ENCODE measurements at places on chromosomes 7 and 10.

GRCh38 chr7:157714166-157715070 lies 377.6 kb downstream of the DNAJB6 start:
- no peak for DNase-seq

GRCh38 chr10:22017283-22018020 lies 13.9 kb upstream of the DNAJC1 start:
- no peak for DNase-seq

DNA sequence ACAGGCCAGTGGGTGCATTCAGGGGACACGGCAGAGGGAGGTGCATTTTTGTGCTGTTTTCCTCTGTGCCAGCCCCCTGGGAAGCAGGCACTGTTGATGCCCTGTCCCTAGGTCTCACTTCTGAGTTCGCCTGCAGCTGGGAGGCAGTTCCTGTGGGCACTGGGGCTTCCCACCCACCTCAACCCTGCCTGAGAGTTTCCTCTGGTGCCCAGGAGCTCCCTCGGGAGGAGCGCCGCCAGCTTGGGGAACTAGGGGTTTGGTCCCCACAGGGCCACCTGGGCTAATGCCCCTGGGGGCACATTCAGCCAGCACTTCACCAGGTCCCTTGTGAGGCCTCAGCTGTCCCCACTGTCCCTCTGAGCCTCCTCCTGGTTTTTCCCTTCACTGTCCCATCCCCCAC lies 178.2 kb upstream of the RHEB start:
- no peak for DNase-seq

DNA sequence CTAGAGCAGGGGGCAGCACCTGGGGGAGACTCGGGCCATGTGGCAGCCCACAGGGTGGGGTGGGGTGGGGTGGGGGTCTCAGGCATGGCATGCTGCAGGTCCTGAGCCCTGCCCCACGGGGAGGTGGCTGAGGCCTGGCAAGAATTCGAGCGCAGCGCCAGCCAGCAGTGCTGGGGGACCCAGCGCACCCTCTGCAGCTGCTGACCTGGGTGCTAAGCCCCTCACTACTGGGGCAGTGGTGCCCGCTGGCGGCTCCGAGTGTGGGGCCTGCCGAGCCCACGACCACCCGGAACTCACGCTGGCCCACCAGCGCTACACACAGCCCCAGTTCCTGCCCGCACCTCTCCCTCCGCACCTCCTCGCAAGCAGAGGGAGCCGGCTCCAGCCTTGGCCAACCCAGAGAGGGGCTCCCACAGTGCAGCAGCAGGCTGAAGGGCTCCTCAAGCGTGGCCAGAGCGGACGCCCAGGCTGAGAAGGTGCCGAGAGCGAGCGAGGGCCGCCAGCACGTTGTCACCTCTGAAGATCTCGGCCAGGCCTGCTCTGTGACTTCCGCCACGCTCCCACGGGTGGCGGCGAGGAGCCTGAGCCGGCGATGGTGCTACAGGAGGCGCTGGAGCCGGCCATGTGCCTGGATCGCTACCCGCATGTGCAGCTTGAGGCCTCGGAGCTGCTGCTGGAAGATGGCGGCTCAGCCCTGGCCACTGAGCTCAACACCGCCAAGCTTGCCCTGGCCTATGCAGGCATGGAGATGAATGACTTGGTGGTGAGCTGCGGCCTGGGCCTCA lies 145.1 kb upstream of the C7orf33 start:
- no peak for DNase-seq

DNA sequence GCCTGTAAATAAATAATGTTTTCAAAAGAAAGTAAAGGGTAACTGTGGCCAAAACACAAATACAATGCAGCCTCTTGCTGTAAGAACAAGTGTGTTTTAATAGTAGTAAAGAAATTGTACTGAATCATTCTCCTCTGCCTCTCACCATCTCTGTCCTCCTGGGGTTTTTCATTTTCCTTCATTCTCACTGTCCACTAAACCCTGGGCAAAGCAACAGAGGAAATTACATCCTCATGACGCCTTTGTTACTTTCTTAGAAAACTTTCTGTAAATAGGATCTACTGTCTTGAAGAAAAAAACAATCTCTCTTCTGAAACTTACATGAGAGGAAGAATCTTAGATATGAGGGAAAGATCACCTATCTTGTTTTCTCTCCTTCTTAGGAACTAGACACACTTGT lies 54.6 kb downstream of the ASB4 start:
- DNase-seq = no peak

GRCh38 chr10:73509695-73510094 lies 13.9 kb upstream of the PPP3CB start:
- DNase-seq = no peak

DNA sequence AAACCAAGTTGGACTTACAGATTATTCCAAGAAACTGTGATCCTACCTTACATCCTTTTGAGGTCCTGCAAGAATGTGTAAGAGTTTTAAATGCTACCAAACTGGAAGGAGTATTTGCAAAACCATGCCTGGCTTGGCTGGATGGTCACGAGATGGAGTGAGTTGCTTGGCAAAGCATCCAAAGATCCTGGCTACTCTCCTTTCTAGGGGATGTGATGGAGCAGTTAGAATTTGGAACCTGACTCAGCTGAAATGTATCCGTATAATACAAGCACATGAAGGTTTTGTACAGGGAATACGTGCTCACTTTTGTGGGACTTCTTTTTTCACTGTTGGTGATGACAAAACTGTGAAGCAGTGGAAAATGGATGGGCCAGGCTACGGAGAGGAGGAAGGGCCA lies 13.3 kb upstream of the SYPL1 start:
- no peak for DNase-seq

DNA sequence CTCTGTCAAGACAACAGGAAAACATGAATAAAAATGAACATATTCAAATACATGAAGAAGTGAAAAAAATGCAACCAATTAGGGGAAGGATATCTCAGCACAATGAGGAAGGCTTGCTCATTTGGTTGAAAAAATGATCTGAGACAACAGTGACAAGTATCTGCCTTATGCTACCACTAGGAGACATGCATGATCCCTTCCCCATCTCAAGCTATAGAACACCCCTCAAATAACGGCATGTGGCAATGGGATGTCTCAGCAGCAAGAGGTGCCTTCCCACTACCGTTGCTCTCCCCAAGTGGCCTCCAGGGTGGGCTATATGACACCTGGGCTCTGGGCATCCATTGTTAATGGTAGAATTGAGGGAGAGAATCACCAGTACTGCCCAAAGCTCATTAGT lies 98.1 kb upstream of the RSU1 start:
- no peak for DNase-seq

- no peak for DNase-seq
These were observed 94.2 kb downstream of the ANKIB1 start for GRCh38 chr7:92340016-92340415.

- no peak for DNase-seq
These were observed 27.7 kb downstream of the C1QL3 start for GRCh38 chr10:16493884-16494536.

DNA sequence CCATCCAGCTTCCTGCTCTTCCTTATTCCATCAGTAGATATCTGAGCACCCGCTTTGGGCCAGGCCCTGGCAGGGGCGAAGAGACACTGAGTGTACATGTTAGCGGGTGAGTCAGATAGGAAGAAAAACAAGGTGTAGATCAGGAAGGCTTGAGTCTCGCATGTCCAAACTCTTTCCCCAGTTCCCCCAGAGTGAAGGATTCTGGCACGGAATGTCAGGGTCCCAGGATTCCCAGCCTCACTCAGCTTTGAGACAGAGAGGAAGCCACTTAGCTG lies 24.1 kb upstream of the CHST15 start:
- no peak for DNase-seq

GRCh38 chr10:119872610-119872859 lies at the start of gene MCMBP:
Gene MCMBP (minus strand): TSS chr10:119872843. CDS start chr10:119872584, 259 bp downstream.
- no peak for DNase-seq

DNA sequence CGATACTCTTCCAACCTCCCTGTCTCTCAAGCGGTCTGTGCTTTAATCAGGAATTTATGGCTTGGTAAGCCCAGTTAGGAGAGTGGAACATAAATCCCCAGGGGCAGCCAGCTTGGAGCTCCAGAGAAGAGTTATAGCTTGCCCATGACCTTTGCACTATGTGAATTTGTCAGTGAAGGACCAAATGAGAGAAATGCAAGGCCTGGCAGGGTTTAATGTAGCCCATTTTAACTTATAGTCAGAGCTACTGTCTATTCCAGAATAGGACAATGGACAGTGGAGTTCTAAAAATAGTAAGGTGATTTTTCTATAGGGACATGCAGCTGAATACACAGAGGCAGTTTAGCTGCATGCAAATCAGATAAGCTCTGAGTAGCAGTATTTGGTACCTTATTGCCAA lies 142.6 kb upstream of the CAV2 start:
- no peak for DNase-seq

DNA sequence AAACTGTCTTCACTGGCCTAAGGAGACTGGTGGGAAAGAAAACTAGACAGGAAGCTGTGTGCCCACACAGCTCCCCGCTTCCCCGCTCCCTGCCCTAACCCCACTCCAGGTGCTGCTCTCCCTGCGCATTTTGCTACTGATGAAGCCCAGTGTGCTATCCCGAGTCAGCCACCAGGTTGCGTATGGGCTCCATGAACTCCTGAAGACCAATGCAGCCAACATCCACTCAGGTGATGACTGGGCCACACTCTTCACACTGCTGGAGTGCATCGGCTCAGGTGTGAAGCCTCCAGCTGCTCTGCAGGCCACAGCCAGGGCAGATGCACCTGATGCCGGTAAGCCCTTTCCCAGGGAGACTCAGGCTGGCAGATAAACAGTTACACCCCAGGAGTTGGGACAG lies 20.3 kb upstream of the NFKB2 start:
- no peak for DNase-seq

DNA sequence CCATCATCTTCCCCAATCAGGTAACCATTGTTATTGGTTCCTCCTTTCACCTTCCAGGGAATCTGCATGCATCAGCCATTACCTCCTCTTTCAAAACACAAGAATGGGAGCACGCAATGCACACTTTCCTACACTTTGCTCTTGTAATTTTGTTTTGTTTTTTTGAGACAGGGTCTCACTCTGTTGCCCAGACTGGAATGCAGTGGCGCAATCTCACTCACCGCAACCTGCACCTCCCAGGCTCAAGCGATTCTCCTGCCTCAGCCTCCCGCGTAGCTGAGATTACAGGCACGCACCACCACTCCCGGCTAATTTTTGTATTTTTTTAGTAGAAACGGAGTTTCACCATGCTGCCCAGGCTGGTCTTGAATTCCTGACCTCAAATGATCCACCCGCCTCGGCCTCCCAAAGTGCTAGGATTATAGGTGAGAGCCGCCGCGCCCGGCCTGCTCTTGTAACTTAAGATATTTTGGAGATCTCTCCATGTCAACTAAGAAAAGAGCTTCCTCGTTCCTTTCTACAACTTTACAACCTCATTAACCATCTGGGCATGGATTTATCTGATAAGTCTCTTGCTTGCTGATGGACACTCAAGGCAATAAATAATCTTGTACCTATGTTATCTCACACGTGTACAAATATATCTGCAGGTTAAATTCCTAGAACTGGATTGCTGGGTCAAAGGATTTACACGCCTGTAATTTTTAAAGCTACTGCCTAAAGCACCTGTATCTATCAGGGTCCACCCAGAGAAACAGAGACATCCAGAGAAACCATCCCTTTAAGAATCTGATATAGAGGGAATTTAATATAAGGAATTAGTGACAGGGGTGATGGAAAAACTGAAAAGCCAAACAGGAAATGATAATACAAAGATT lies 4.2 kb downstream of the CYTH3 start:
- DNase-seq = no peak

DNA sequence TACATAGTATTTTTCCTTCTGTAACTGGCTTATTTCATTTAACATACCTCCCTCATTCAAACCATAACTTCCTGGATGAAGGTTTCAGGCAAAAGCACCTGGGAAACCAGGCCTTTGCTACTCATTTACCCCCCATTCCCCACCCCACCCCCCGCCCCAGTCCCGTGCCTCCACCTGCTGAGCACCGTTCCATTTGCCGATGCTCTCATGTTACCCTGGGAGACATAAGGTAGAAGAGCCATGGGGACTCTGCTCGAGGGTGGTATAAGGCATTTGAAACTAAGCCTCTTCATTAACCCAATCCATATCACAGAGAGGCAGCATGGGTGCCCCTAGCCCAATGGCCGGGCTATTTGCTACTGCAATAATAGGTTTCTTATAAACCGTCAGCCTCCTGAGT lies 22.2 kb upstream of the MCM10 start:
- no peak for DNase-seq

- no peak for DNase-seq
These were observed 322.6 kb downstream of the KIF20B start for GRCh38 chr10:90023950-90024349.
